NCI-H146 (cell line): ENCODE measurements at places on chromosomes 2 and 18.

- no peak for DNase-seq
These were observed 68.2 kb downstream of the UBR3 start for GRCh38 chr2:169895294-169895985.

- no peak for DNase-seq
These were observed 69.7 kb upstream of the LYPD6B start for GRCh38 chr2:148968776-148969319.

- DNase-seq, result peak; percentile 3
These were observed 281.9 kb downstream of the SRBD1 start for GRCh38 chr2:45329045-45329677.

DNA sequence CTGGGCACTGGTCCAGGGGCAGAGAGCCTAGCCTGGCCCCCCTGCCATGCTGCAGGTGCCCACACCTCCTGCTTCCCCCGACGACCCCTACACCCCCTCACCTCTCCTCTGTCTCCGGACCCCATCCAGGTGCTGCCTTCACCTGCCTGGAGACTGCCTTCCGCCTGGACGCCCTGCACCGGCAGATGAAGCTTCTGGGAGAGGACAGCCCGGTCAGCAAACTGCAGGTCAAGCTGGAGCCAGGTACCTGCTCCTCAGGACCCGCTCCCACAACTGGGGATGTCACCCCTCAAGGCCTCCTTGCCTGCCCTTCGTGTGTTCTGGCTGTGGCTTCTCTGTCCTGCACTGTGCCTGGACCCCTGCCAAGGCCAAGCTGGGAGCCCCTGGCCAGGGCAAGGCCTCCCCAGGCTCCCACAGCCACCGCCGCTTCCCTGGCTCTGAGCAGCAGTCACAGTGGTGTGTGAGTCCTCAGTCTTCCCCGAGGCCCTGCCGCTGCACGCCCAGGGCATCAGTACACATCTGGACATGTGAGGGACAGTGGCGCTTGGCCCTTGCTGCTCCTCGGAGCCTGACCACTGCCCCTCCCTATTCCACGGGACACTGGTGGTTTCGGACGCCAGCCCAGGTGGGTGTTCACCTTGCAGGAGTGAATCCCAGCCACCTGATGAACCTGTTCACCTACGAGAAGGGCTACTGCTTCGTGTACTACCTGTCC, 6.3 kb downstream of the RNPEPL1 start:
- no peak for DNase-seq

DNA sequence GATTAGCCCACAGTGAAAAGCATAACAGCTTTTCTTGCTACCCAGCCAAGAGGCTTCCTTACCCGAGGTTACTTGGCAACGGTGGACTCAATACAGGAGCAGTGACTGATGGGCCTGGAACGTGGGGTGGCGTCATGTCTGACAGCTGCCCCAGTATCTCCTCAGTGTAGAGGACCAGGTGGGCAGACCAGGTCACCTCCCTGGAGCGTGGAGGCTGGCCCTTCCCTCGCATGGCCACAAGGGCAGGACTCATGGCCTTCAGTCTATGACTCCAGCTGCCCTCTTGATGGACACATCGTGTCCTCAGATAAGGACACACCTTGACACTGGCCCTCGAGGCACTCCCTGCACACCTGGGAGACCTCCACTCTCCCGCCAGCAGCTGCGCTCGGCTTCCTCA, 6.4 kb downstream of the ASPRV1 start:
- DNase-seq, result no peak

GRCh38 chr2:105803337-105803736, 58.6 kb downstream of the NCK2 start:
- no peak for DNase-seq

DNA sequence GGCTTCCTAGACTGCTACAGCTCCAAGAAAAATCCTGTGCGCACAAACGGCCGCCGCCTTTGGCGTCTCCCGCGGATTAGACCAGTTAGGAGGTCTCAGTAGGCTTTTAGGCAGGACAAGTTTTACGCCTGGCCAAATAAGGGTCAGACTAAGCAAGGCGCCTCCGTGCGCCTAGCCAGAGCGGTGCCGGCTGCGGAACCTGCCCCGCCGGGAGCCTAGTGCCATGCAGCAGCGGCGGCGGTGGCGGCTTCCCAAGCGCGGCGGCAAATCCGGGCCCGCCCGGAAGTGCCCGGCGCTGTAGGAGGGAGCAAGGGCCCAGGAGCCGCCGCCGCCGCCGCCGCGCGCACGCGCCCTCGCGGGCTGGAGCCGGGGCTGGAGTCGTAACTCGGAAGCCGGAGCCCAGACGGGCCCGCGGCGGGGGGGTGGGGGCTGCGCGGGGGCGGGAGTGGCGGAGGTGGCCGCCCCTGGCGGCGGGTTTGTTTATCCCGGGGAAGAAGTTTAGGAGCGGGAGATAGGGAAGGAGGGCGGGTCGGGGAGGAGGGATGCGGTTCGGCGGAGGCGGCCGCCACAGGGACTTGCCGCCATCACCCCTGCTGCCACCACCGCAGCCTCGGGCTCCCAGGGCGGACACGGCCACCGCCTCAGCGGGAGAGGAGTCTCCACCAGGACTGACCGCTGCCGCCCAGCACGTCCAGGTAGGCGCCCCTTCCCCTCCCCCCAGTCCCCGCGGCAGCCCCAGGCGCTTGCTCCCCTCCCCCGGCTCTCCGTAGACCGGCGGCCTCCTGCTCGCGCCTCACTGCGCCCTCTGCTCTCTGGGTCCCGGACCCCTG, at the start of gene SPOPL:
SPOPL (plus strand) TSS at position 346 of the 830 bp plus-strand sequence. CDS start 48,447 bp downstream, outside the sequence.
- DNase-seq, result peak; percentile 94

GRCh38 chr2:104969564-104969963, 68.3 kb upstream of the MRPS9 start:
- DNase-seq, result peak; percentile 5

DNA sequence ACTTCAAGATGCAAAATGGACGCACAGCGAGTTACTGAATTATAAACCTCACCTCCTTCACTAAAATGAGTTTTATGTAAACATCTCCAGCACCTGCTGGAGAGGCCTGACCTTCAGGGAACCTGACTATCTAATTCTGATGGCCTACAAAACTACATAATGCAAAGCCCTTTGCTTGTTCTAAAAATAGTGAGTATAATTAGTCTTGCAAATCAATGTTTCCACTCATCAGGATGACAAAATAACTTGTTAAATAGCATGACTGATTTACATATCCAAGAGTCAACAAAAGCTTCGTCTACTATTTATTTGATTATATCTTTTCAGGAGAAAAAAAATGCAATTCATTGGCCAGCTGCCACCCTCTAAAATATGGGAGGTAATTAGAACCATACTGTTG, 326.3 kb upstream of the MC4R start:
- DNase-seq, result peak; percentile 91

DNA sequence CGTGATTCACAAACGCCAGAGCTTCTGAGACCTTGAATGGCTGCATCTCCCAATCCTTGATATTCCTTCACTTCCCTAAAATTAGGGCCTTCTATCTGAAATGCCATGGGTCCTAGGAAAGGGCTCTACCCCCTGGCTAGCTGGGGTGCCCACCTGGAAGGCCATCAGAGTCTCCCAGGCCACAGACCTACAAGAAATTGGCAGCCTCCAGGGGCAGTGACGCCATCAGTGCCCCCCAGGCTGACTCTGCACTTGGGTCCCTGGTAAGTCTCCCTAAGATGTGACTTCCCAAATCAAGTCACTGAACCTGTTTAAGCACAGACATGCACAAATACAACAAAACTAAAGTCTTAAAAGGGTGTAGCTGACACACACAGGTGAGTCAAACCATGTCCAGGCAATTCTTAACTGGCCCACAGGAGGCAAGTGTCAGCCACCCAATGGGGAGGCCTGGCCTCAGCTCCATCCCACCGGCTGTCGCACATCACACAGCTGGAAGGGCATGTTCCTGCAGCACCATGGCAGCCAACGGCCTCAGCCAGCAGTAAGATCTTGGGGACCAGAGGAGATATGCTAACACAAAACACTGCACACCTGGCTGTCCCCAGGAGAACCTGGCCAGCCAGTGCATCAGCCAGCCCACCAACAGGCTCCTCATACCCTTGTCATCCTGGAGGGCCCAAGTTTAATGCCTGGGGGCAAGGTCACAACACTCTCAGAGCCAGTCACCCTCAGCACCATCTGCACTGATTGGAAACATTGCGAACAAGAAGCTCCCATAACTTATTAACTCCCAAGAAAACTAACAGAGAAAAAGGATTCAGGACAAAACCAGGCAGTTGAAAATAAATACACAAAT, 5.2 kb downstream of the PARD6G start:
- DNase-seq, result no peak

DNA sequence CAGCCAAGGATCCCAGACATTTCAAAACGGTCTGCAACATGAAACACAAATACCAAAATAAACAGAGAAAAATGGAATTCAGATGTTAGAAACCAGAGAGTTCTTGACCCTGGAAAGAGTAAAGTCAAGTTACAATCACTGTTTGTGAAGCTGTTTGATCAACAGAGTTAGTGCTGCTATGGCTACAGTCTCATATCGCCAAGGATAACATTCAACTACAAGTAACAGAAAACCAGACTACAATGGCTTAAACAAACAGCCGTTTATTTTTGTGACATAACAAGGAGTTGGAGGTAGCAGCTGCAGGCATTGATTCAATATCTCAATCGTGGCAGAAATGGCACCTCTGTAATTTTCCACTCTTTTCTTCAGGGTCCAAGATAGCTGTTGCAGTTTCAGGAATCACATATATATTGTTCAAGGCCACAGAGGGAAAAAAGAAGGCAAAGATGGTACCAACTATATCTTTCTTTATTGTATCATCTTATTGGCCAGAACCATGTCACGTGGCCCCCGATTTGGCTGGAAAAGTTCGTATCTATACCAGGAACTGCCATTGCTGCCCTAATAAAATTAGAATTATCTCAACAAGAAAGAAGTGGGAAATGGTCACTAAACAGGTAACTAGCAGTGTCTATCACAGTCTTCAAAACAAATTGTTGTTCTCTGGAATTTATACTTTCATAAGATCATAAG, 17.7 kb upstream of the HNRNPLL start:
- DNase-seq, result peak; percentile 18

GRCh38 chr2:232955856-232956255, 57.2 kb downstream of the NGEF start:
- no peak for DNase-seq
